ENCODE measurements at places on chromosomes 12 and 14.

DNA sequence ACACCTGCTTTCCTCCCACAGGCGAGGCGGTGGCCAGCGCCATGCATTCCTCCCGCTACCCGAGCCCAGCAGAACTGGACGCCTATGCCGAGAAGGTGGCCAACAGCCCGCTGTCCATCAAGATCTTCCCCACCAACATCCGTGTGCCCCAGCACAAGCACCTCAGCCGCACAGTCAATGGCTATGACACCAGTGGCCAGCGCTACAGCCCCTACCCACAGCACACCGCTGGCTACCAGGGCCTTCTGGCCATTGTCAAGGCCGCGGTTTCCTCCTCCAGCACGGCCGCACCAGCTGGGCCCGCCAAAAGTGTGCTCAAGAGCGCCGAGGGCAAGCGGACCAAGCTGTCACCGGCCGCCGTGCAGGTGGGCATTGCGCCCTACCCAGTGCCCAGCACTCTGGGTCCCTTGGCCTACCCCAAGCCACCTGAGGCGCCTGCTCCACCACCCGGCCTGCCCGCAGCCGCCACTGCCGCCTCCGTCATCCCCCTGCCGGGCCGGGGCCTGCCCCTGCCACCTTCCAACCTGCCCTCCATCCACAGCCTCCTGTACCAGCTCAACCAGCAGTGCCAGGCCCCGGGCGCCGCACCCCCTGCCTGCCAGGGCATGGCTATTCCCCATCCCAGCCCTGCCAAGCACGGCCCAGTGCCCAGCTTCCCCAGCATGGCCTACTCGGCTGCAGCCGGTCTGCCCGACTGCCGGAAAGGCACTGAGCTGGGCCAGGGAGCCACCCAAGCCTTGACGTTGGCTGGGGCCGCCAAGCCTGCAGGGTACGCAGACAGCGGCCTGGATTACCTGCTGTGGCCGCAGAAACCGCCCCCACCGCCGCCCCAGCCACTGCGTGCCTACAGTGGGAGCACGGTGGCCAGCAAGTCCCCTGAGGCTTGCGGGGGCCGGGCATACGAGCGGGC lies 54.6 kb downstream of the FAM222A start:
- no peak for DNase-seq

GRCh38 chr12:110556705-110557104 lies 26.4 kb downstream of the PPTC7 start:
- DNase-seq = no peak

DNA sequence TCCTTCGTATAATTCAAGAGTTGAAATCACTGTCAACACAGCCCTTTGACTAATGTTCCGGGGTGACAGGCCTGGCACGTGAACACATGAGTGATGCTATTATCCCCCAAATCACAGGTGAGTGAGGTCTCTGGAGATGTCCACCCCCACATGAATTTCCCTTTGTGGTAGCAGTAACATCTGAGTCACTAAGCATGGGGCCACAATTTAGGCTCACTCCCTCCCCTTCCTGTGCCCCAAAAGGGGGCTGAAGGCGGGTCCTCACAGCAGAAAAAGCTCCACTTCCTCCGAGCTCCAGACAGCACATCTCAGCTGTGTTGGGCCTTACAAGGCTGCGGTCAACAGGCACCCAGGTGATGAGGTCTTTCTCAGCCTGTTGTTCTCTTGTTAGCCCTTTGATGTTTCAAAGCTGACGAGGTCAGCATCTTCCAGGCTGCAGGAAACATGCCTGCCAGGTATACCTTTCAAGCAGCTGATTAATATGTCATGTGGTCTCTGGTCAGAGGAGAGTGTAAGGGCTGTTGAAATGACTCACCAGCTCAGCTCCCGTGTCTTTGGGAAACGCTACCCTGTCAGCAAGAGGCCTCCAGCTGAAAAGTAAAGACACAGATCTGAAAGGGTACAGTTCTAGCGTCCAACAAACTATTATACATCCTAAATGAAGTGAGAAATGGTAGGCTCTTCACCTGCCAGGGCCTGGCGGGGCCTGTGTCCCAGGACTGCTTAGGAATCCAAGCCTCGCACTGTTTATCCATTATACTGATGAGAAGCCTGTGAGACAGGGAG lies 107.3 kb downstream of the ZFP36L1 start:
- no peak for DNase-seq

DNA sequence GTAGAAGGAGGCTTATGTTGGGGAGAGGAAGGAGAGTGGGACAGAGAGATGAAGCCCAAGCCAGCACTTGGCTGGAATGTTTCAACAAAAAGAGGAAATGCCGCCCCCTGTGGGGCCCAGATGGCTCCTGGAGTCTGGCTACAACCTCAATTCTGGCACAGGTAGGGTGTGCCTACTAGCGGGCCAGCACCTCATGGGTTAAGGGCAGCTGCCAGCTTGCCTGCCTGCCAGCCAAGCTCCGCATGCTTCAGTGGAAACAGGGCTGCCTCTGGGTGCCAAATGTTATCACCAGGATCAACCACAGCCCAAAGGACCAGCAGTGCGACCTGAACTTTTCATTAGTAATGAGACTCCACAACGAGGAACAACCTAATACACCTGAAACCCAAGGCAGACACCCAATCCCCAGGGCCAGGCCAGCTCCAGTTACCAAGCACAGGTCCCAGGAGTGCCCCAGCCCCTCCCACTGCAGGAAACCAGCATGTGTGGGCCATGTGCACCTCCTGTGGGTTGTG lies 11.3 kb downstream of the RAB15 start:
- DNase-seq = no peak

GRCh38 chr12:108112832-108113556 lies 16.1 kb upstream of the WSCD2 start:
- DNase-seq = no peak

Data from colonic mucosa (tissue), 4 donors.